ENCODE measurements at places on chromosomes 3 and 15.

GRCh38 chr3:192261135-192261534 lies 466.2 kb downstream of the FGF12 start:
- DNase-seq, result no peak

DNA sequence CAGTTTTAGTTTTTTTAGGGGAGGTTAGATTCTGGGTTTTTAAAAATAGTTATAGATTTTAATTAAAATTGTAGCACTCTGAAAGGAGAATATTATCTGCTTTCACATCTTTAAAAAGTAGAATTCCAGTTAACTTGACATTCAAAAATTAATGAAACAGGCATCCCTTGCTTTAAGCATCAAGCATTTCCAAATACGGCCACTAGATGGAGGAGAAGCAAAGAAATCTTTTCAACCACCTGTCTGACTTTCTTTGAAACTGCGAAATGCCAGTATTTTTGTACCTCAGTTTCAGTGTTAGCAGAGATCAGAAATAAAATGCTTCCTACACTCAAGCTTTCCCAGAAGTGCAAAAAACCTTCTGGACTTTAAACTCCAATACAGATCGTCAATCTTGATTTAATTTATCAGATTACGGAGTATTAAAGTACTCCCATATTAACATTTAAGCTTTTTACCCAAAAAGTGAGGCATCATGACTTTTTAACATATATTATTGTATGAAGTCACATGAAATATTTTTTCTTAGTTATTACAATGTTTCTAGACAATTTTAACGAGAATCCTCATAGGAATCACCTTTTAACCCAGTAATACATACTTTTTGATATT lies 153.3 kb downstream of the P3H2 start:
- no peak for DNase-seq

DNA sequence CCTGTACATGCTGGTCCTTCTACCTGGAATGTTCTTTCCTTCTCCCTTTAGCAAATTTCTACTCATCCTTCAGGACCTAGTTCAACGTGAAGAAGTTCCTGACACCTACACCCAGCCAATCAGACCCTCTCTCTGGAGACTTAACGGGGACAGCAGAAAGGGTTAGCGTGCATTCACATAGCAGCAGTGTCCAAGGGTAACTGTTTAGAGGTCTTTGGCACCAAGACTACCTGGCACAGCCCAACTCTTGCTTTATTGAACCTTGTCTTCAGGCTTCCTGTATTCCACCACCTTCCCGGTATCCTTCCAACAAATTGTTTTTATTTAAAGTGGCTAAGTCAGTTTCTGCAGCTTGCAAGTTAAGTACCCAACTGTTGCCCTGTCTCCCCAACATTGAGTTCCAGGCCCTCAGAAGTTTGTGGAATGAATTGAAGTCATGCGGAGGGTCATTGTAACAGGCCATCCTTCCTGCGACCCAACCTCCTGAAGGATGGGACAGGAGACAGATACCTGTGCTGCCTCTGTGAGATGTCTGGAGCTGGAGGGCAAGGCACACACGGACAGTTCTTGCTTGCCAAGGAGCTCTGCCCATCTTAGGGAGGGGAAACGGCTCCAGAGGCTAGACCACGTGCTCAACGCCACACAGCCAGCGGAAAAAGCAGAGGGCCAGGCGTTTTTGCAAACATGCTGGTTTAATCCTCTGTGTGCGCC lies 14.4 kb upstream of the WNT7A start:
- no peak for DNase-seq

GRCh38 chr15:38080651-38081275 lies 146.3 kb downstream of the TMCO5A start:
- DNase-seq, result no peak

GRCh38 chr3:44076221-44076829 lies 165.4 kb upstream of the TOPAZ1 start:
- no peak for DNase-seq
